PC-9 (cell line): ENCODE measurements at places on chromosomes 1 and 21. TPM values are rescaled to one million over a fixed set of nuclear protein-coding genes. Genes with fewer than 3 reads are reported as not detected.

The SORT1 gene
- total RNA-seq, result 25.7 and 27.9 TPM in 2 replicates

The GUCA2A gene
- total RNA-seq, result not detected in 2 replicates

DNA sequence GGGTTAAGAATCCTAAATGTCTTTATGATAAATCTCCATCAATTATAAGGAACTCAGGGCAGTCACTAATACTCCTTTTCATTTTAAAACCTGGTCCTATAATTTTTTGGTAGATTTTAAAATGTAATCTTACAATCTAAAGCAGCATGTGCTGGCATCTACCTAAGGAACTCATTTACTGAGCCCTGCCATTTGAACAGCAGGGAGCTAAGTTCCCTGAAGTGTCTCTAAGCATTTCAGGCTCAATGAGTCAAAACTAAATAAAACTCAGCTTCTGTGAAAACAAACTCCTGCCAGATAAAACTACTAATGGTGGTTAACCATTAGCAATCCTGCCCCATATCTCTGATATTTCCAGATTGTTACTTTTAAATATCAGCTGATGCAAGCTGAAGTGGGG lies 1371.8 kb upstream of the PRMT6 start:
- no peak for DNase-seq
- H3K36me3 ChIP-seq, result no peaks in the 10 kb centered on the region
- no peak overlapping the region for H3K4me3 ChIP-seq
- no peak overlapping the region for H3K27ac ChIP-seq
- no peaks in the 10 kb centered on the region for H3K27me3 ChIP-seq

GRCh38 chr1:214215583-214215982 lies 65.4 kb upstream of the SMYD2 start:
- no peak overlapping the region for H3K4me3 ChIP-seq
- peaks cover 56% of the 10 kb centered on the region for H3K4me1 ChIP-seq
- H3K36me3 ChIP-seq, result no peaks in the 10 kb centered on the region
- no peak overlapping the region for H3K27ac ChIP-seq
- H3K27me3 ChIP-seq, result no peaks in the 10 kb centered on the region
- no peak for DNase-seq

GRCh38 chr1:36482724-36483388 lies at the start of gene CSF3R:
Gene CSF3R (minus strand): TSS chr1:36482913. CDS start chr1:36479496, 3,417 bp downstream.
- no peak for DNase-seq
- H3K27ac ChIP-seq, result no peak within 1 kb of the TSS
- peaks cover 37% of the 10 kb centered on the region for H3K4me1 ChIP-seq
- H3K36me3 ChIP-seq, result no peaks in the 10 kb centered on the region
- H3K27me3 ChIP-seq, result no peaks in the 10 kb centered on the region
- H3K4me3 ChIP-seq, result no peak within 1 kb of the TSS

- no peak overlapping the region for H3K27ac ChIP-seq
- H3K27me3 ChIP-seq, result no peaks in the 10 kb centered on the region
- DNase-seq, result no peak
- no peaks in the 10 kb centered on the region for H3K36me3 ChIP-seq
- no peak overlapping the region for H3K4me3 ChIP-seq
Observed at GRCh38 chr1:88472714-88473113, 211.4 kb upstream of the PKN2 start.

DNA sequence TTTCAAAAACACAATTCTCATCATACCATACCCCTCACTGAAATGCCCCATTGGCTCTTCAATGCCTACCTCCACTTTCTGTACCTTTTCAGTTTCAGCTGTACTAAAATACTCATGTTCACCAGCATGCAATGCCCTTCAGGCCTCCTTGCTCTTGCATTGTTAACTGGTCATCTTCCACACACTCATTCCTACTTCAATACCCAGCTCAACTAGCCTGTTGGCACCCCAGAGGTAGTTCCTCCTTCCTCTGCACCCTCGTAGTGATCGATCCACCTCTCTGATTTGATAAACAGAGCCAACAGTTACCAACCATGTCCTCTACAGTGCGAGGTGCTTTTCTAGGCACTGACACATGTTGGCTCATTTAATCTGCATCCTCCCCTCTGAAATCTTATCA lies 46.7 kb downstream of the PGBD5 start:
- no peak for DNase-seq
- H3K27me3 ChIP-seq, result peaks cover 26% of the 10 kb centered on the region; the same call in 1 of the 2 replicates
- H3K27ac ChIP-seq, result no peak overlapping the region
- H3K36me3 ChIP-seq, result no peaks in the 10 kb centered on the region
- no peak overlapping the region for H3K4me3 ChIP-seq

GRCh38 chr1:97348599-97349265 lies 572.1 kb downstream of the DPYD start:
- H3K36me3 ChIP-seq, result no peaks in the 10 kb centered on the region
- H3K27me3 ChIP-seq, result no peaks in the 10 kb centered on the region
- no peak overlapping the region for H3K4me3 ChIP-seq
- H3K4me1 ChIP-seq, result no peaks in the 10 kb centered on the region
- H3K27ac ChIP-seq, result no peak overlapping the region

- H3K27ac ChIP-seq, result no peak overlapping the region
- H3K27me3 ChIP-seq, result no peaks in the 10 kb centered on the region
- DNase-seq, result no peak
- H3K4me1 ChIP-seq, result peaks cover 15% of the 10 kb centered on the region
- no peaks in the 10 kb centered on the region for H3K36me3 ChIP-seq
Observed at GRCh38 chr21:41876928-41877652, 2.1 kb downstream of the PRDM15 start.

GRCh38 chr1:158506369-158506987 lies 34.5 kb downstream of the OR10R2 start:
- no peak overlapping the region for H3K27ac ChIP-seq
- no peaks in the 10 kb centered on the region for H3K4me1 ChIP-seq
- no peaks in the 10 kb centered on the region for H3K36me3 ChIP-seq
- no peaks in the 10 kb centered on the region for H3K27me3 ChIP-seq

- no peak for DNase-seq
- no peak overlapping the region for H3K27ac ChIP-seq
- H3K27me3 ChIP-seq, result peaks cover 4% of the 10 kb centered on the region; the same call in 1 of the 2 replicates
- H3K4me1 ChIP-seq, result no peaks in the 10 kb centered on the region
Observed at GRCh38 chr21:45255381-45256020, 32.2 kb downstream of the POFUT2 start.

DNA sequence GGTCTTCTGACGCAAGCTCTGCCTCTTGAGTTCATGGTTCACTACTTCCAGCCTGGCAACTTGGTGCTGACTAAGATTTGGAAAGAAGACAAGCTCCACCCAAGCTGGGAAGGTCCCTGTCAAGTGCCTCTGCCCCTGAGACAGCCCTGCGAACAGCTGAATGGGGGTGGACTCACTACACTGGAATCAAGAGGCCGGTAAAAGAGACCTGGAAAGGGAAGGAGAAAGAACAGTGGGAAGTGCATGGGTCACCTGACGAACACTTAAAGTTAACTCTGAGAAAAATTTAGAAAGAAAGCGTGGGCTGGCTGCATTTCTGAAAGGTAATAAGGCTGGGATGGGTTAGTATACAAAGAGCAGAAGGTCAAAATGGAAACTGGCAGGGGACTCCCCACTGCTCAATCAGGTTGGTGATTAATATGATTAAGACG lies 26.1 kb upstream of the ZNF496 start:
- H3K4me1 ChIP-seq, result no peaks in the 10 kb centered on the region
- no peak for DNase-seq
- no peaks in the 10 kb centered on the region for H3K27me3 ChIP-seq
- H3K27ac ChIP-seq, result no peak overlapping the region
- no peak overlapping the region for H3K4me3 ChIP-seq
